ENCODE measurements at places on chromosomes 7 and 10.

- DNase-seq = no peak
Measured at GRCh38 chr10:68364101-68364886, 31.6 kb upstream of the PBLD start.

DNA sequence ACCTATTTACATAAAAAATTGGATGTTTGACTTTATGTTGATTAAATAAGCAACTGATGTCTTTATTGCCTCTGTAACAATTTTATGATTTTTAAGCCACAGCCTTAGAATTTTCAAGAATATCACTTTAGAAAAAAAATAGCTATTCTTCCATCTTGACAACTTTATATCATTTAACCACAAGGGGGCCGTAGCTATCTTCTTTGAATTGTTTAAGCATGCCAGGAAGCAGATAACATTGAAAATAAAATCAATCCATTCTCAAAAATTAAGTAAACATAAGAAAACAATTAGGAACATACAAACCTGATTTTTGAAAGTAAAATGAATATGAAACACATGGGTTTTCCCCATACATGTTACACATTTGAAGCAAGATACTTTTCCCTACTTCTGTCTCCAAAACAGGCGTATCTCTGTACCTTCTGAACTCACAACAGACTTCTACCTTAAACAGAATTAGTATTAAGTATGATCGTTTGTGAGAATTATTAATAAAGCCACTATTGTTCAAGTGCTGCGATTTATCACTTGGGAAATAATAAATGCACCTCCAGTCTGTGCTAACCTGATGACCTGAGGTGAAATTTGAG is 209.0 kb downstream of the CACNA2D1 start:
- no peak for DNase-seq

GRCh38 chr10:125691160-125691981 is 8.4 kb upstream of the TEX36 start:
- no peak for DNase-seq

- DNase-seq = no peak
Measured at GRCh38 chr7:155846936-155847335, 34.7 kb upstream of the SHH start.

- no peak for DNase-seq
Measured at GRCh38 chr7:23467291-23467805, 2.9 kb downstream of the IGF2BP3 start.

DNA sequence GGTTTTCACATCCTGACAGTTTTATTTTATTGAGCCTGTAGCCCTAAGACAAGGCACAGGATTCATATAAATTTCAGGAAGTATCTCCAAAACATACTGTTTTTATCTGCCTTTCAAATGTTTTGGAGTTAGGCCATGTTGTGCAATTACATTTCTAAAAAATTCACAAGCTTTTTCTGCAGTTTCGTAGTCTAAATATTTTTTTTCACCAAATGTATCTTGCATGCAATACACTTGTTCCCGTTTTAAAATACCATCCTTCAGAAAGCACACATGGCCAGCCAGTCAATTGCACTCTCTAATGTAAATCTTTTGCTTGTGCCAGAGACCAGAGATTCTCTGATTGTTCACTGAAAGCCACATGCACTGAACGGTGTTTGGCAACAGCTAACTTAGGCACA is 161.5 kb upstream of the PRKCQ start:
- no peak for DNase-seq

DNA sequence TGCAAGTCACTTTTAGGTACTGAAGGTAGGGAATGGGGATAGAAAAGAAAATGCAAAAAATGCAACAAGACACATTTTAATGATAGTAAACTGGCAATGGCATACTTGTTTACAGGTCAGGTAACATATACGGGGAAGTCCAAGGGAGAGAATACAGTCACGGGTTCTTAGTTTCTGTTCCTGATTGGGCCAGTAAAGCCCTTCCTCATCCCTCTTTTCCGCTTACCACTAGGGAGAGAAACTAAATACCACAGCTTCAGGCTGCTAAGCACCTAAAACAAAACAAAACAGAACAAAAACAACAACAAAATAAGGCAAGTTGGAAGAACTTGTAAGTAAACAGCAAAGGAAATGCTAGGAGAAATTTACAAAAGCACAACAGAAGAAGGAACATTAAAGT is 65.2 kb upstream of the OGDHL start:
- DNase-seq = no peak

- DNase-seq = no peak
Measured at GRCh38 chr10:9992661-9993060, 1025.0 kb upstream of the CELF2 start.

DNA sequence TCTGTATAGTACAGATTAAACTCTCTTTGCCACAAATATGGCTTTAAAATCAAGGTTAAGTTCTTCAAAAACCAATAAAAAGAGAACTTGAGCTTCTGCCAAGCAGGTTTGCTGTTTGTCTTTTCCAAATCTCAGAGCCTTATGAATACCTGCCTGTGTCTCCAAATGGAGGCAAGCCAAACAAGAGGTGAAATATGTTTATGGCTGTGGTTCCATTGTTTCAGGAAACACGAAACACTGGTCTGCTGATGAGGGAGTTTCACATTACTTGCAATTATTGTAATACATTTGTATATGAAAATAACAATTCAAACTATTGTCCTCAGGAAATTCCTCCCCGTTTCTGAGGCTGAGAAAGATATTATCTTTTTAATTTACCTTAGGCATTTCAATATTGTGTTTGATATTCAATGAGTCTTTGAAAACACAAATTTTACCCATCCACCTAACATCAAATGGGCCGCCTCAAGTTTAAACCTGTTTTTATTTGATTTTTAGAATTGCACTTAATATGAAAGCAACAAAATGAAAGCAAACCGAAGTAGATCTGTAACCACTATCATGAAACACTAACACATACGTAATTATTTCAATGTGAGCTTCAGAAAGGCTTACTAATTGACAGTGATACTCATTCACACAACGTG is 359.3 kb downstream of the HGF start:
- DNase-seq = no peak

GRCh38 chr7:26279405-26279804 is 12.3 kb upstream of the SNX10 start:
- DNase-seq = no peak

DNA sequence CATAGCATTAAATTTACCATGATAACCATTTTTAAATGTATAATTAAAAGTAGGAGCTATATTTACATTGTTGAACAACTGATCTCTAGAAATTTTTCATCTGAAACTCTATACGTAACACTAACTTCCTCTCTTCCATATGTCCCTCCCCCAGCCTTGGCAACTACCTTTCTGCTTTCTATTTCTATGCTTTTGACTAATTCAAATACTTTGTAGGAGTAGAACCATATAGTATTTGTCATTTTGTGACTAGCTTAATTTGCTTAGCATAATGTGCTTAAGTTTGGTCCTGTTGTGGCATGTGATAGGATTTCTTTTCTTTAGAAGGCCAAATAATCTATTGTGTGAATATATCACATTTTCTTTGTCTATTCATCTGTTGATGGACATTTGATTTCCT is 225.3 kb upstream of the POT1 start:
- no peak for DNase-seq

GRCh38 chr10:100972115-100972903 is 3.0 kb downstream of the SEMA4G start:
- DNase-seq = no peak

DNA sequence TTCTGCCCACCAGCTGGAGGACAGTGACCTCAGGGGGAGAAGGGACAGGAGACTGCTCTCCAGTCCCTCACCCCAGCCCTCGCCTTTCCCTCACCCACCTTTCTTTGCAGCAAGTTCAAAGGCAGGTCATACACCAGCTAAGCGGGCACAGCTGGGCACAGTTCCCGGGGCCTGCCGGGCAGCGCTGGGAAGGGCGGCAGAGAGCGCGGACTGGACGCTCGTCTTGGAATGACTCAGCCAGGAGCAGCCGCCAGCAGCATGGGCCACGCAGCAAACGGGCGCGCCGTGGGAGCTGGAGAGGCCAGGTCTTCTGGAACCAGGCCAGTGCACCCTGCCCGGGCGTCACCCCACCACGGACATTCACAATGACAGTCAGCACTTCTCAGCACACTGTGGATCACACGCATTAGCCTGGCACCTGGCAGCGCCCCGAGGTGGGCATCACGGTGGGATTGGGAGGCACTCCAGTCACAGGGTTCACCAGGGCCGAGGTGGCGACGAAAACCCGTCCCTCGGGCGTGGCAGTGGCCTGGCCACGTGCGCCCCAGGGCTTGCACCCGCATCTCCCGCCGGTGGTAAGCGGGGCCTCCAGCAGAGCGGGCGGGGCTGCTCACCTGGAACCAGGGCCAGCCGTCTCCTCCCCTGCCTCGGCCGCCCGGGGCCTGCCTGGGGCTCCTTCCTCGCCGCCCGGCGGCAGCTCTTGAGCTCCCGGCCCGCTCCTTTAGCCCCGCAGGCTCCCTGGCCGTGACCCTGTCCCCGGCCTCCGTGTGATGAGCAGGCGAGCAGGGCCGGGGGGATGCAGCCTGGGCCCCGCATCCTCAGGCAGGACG is 29.0 kb upstream of the WDFY4 start:
- DNase-seq = no peak

GRCh38 chr10:79223091-79224048 is 123.9 kb upstream of the PPIF start:
- DNase-seq = no peak

GRCh38 chr7:100088095-100088620 is 611 bp upstream of the COPS6 start:
- no peak for DNase-seq

GRCh38 chr7:50851891-50852290 is 69.2 kb upstream of the GRB10 start:
- no peak for DNase-seq

DNA sequence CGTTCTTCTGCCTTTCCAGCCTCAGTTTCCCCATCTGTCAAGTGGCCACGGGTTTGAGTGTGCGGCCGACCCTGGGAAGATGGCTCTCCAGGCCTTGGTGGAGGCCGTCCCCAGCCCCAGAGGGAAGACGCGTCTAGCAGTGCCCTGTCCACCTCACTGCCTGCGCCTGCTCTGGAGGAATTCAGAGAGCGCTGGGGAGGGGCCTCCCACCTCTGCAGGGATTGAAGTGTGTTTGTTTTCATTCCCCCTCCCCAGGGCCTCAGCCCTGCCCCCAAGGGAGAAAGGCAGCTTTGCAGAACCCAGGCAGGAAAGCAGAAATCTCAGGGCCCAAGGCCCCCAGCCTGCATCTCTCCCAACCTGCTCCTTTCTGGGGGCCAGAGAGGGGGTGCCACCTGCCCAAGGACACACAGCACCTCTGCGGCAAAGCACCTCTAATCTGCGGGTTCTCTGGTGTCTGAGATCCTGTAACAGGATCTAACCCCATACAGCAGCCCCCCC is 91.0 kb downstream of the MICALL2 start:
- DNase-seq = no peak

GRCh38 chr10:47127188-47127785 is 172.7 kb upstream of the GDF10 start:
- no peak for DNase-seq

DNA sequence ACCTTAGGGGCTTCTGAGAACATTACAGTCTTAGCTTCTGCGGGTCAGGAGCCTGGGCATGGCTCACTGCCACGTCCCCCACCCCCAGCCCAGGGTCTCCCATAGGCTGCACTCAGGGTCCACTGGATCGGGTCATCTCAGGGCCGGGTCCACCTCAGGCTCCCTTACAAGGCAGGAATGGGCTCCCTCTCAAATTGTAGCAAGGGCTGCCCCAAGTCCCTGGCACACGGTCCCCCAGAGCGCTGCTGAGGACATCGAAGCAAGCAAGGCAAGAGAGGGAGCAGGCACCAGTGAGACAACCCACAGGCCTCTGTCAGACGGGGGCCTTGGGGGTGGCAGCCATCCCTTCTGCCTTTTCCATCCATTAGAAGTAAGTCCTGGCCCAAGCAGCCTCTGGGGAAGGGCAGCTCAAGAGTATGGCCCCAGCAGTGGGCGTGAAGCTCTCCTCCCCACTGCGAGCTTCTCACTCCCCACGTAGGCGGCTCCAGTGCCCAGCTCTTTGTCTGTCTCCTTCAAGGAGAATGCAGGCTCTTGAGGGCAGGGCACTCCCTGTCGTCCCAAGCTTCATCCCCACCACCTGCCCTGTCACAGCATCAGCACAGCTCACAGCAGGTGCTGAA is 18.0 kb upstream of the RET start:
- no peak for DNase-seq

GRCh38 chr7:90723866-90724265 is 127.7 kb downstream of the CDK14 start:
- no peak for DNase-seq

DNA sequence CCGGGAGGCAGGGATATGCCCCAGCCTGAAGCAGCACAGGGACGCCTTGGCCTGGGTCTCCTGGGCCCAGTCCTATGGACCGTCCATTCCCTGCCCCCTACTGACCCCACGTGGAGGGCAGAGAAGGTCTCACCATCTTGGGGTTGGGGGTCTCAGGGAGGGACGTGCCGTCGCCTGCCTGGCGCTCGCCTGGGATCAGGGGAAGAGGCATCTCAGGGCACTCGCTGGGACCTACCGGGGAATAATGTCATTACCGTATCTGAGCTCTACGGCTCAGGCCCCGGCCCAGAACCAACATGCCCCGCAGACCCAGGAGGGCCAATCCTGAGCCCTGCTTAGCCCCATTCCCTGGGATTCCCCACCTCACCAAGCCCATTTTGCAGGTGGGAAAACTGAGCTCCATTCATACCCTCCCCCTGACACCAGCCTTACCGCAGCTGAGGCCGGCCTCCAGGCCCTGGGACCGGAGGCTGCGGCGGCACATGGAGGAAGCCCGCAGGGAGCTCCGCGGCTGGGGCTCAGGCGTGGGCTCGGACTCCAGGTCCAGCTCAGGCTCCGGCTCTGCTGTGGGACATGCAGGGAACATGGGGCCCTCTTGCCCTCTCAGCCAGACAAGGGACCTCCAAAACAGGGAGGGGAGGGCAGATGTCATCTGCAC is 40.7 kb downstream of the GRID2IP start:
- DNase-seq = no peak

- no peak for DNase-seq
Measured at GRCh38 chr10:86371691-86372090, 5.1 kb upstream of the GRID1 start.

DNA sequence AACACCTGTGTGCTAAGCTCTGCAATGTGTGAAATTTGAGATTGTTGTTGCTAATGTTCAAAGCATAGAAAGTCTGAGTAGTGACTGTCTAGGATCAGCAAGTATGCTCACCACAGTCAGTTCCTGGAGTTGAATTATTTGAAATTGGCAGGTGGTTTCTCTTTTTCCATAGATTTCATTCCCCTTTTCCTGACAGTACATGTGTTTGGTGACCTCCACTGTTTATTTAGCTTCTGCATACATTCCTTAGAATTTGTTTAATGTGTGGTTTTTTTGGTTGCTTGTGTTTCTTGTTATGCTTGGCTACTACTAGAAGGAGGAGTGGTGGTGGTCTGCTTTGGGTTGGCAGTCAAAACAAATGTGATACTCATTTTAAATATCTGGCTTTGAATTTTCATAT is 52.3 kb downstream of the FOXP2 start:
- DNase-seq = no peak

- DNase-seq = no peak
Measured at GRCh38 chr7:49580761-49581160, 192.7 kb upstream of the VWC2 start.

- DNase-seq = no peak
Measured at GRCh38 chr7:1706381-1706720, 36.3 kb downstream of the ELFN1 start.

GRCh38 chr10:86686972-86687371 is 18.7 kb downstream of the LDB3 start:
- no peak for DNase-seq
